ENCODE measurements at places on chromosomes 13 and 19.

DNA sequence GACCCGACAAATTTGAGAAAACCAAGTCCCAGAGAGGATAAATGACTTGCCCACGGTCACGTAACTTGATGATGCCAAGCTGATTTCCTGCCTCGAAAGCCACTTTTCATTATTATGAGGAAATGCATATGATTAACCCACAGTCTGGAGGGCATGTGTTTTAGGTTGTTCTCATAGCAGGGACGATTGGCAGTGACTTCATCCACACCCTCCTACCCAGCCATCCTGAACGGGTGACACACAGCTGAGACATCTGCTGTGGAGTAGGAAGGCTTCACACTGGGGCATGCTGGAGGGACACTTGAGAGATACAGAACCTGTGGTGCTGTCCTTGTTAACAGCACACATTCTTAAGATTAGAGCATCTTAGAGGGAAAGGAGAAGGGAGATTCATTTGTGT lies 65.4 kb upstream of the WDFY2 start:
- no peak for DNase-seq

DNA sequence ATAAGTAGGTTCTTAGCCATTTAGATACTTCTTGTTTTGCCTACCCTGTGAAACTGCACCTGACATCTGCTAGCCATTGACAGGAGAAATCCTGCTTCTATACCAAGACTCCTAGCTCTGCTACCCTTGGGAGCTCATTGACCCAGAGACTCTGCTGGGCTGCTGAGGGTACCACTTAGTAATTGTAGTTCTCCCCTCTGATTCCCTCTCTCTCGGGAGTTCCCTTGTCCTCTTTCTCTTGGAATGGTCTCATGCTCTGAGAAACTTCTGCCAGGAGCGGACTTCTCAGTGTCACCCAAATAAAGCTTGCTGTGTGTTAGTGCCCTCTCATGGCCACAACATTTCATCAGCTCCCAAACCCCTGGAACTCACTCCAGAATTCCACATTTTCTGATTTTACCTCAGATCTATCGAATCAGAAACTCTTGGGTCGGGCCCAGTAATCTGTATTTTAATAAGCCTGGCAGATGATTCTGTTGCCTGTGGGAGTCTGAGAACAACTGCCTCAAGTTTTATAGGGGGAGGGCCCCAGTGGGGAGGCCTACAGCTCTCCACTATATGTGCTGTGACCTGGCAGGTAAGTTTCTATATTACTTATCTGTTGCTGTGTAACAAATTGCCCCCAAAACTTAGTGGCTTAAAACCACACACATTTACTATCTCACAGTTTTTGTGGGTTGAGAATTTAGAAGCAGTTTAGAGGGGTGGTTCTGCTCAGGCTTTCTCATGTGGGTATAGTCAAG lies 221.1 kb downstream of the TDRD3 start:
- no peak for DNase-seq

DNA sequence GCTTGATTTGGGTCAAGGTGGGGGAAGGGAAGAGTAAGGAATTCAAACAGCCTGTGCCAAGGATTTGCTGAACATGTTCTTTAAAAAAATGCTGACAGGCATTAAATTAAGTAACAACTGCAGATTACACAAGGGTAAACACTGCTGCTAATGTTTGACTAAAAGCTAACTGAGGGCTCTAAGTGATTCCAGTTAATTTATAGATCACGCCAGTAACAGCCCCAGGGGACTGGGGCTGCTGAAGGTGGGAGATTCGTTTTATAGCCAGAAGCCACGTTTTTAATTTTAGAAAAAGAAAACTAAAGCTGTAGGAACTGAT lies 321.7 kb downstream of the DLEU7 start:
- DNase-seq, result no peak

DNA sequence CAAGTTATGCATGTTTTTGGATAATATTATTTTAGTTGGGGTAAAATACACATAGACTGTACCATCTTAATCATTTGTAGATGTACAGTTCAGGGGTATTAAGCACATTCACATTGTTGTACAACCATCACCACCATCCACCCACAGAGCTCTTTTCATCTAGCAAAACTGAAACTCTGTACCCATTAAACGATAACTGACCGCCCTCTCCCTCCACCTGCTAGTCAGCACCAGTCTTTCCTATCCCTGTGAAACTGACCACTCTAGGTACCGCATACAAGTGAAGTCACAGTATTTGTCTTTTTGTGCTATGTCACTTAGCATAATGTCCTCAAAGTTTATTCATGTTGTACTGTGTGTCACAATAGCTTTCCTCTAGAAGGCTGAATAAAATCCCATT lies 60.2 kb upstream of the GTF2F2 start:
- no peak for DNase-seq

GRCh38 chr13:111324736-111325135 lies 4.3 kb downstream of the TEX29 start:
- DNase-seq, result no peak

DNA sequence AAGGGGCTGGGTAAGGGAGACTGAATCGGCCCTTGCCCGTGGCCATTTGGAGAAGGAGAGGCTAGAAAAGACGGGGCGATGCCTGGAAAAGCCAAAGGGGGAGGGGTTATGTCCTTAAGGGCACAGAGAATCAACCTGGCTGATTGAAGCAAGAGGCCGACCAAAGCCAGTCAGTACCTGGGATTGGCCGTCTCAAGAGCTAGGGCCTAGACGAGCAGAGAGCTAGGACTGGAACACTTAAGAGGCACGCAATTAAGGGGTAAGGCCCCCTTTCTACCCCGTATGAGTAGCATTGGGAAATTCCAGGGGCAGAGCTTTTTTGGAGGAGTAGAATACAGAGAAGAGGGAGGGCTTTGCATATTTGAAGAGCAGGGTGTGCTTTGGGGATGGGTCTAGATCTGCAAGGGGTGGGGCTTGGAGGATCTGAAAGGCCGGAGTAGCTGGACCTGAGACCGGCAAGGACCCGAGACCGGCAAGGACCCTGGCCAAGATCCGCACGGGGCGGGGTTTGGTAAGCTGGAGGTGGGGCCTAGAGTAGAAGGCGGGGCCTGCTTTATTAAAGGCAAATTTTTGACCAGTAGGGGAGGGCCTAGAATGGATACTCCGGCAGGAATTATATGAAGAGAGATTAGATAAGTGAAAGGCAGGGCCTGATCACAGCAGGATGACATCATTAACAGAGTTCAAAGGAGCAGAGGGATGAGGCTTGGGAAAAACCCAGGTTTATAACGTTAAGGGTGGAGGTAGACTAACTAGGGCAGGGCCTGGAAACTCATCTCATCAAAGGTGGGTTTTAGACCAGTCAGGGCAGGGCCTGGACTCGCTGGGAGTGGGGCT lies 10.7 kb upstream of the CACNG6 start:
- DNase-seq, result no peak

DNA sequence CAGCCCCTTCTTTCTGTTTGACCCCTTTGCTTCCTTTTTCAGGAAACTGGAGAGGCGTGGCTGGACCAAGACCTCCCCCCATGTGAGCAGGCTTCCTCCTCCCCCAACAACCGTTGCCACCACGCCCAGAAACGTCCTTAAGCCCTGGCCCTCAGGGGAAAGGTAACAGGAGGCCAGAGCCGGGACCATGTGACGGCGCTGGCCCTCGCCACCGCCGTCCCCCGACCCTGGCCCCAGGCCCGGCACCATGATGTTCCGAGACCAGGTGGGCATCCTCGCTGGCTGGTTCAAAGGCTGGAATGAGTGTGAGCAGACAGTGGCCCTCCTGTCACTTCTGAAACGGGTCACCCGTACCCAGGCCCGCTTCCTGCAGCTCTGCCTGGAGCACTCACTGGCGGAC lies 14.4 kb downstream of the SAMD4B start:
- no peak for DNase-seq

DNA sequence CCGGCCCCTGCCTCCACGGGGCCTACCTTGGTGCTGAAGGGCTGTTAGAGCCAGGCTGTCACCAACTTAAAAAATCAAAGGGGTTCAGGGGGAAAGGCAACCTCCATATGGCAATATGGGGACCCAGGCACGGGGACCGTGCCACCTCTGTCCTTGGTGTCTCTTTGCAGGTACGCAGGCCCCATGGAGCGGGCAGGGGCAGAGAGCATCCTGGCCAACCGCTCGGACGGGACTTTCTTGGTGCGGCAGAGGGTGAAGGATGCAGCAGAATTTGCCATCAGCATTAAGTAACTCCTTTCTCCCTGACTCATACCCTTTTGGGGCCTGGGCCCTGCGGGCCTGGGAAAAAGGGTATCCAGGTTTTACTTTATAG lies 39.6 kb upstream of the ADGRE1 start:
- no peak for DNase-seq

DNA sequence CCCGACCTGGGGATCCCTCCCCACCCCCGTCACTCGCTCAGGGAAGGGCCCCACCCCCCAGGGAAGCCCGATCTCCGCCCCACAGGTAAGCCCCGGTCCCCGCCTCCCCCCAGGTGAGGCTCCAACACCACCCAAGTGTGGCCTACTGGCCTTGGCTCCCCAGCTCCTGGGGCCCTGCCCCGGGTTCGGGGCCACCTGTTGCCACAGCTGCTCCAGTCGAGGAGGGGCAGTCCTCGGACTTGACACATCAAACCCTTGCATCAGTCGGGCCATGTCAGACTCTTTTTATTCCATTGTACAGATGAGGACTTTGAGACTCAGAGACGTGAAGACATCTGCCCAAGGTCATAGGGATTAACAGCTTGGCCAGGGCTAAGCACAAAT lies 512 bp downstream of the CC2D1A start:
- no peak for DNase-seq

DNA sequence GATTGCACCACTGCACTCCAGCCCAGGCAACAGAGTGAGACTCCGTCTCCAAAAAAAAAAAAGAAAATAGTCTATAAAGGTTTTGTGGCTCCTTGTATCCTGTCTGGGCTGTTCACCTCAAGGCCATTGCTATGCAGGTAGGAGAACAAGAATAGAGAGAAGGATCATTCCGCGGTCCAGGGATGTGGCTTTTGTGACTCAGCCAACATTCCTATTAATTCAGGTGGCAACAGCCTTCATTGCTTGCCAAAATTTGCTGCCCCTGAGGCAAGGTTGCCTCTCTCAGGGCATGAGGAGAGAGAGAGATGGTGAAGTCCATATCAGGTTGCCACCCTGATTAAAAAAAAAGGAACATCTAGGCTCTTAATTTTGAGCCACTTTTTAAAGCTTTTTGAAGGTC lies 8.0 kb downstream of the ZNF551 start:
- no peak for DNase-seq

DNA sequence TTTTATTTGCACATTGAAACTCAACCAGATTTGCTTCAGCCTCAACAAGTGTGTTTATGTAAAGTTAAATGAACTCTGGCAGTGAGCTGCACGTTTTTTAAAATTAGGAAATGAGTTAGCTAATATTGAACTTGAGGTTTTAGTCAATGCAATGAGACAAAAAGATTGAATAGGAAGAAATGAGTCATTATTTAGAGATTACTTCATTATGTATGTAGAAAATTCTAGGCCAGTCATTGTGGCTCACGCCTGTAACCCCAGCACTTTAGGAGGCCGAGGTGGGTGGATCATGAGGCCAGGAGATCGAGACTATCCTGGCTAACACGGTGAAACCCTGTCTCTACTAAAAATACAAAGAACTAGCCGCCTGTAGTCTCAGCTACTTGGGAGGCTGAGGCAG lies 22.8 kb upstream of the CD70 start:
- DNase-seq, result no peak

GRCh38 chr13:79779761-79780160 lies 298.8 kb downstream of the NDFIP2 start:
- no peak for DNase-seq

DNA sequence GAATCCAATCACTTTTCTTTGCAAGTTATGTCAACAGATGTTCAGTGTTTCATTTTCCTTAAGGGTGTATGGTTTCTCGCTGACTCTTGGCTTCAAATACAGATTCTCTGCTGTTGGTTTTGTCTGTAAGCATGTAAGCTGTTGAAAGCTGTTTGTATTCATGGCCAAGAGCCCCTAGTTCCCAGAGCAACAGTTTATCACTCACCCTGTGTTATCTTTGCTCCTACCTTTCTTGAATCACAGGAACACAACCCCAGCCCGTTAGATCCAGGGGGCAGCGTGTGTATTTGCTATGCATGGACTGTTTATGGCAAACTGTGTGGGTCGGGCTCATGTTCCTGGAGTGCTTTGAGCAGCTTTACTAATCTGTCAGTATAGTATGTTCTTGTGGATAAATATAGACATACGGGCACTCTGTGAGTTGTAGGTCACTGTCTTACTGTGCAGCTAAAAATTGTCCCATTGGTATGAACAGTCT lies 28.9 kb downstream of the FRY start:
- DNase-seq, result no peak

DNA sequence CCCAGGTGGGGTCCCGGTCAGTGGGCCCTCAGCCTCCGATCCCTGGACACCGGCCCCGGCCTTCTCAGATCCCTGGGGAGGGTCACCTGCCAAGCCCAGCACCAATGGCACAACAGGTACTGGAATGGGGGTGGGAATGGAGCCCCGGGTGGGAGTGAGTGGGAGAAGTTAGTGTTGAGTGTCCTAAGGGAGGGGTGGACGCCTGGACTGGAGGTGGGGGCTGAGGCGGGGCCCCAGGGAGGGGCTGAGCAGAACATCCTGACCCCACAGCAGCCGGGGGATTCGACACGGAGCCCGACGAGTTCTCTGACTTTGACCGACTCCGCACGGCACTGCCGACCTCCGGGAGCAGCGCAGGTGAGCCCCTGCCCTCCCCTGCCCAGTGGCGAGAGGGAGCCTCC lies 17.7 kb downstream of the EPN1 start:
- no peak for DNase-seq

DNA sequence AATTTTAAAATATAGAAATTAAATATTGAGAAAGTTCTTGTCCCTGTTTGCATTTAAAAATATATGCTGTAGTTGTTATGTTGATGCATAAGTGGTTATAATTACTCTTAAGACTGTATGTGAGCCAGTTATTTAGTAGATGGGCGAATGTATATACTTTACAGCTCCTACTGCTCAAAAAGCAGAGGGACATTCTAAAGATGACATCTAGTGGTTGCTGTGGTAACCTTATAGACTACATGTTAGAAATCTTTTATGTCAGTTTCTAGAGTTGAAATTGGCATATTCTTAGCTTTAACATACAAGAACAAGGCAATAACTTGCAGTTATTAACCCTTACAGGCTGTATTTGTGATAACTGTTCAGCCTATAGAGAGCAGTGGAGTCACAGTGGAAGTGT lies 160.5 kb downstream of the OLFM4 start:
- no peak for DNase-seq

All from NCI-H510A (cell line).